Left kidney (tissue), 8 donors: ENCODE measurements at places on chromosomes 4 and X. TPM values are rescaled to one million over a fixed set of nuclear protein-coding genes. Genes with fewer than 3 reads are reported as not detected.

The UGT2A1 gene
- polyA plus RNA-seq, result 8.6 TPM

- no peak for DNase-seq
These were observed 2.4 kb downstream of the RAP2C start for GRCh38 chrX:132216806-132217202.

The HMGN5 gene
- polyA plus RNA-seq, result 52.8 TPM

DNA sequence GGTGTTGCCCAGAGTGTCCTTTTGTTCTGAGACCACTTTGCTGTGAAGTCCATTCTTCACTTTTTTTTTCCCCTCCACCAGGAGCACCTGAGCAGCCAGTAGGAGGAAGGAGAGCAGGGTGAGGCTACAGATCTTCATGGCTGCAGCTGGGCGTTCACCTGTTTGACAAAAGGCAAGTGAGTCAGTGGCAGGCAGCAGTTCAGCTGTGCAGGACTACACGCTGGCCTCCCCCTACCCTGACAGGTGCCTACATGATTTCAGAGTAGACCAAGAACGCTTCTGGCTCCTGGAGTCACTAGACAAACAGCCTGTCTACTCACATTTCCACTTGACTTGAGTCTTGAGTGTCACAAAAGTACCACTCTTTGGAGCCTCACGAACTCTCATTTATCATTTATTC, 2.0 kb downstream of the FGFBP1 start:
- no peak for DNase-seq

GRCh38 chrX:338836-339400, 20.3 kb upstream of the GTPBP6 start:
- DNase-seq, result no peak

GRCh38 chrX:121655276-121655675, 607.9 kb downstream of the GLUD2 start:
- DNase-seq, result no peak

The CENPE gene
- polyA plus RNA-seq, result 20.6 TPM

GRCh38 chr4:25157081-25157480, 3.2 kb downstream of the SEPSECS start:
- no peak for DNase-seq
